Panc1 (cell line): ENCODE measurements at places on chromosomes 4 and X.

- no peak for DNase-seq
- H3K27me3 ChIP-seq: no peaks in the 10 kb centered on the region
- no peaks in the 10 kb centered on the region for H3K36me3 ChIP-seq
- H3K27ac ChIP-seq: no peak within 1 kb of the TSS
Measured at GRCh38 chr4:48268956-48269860, at the start of gene TEC. Gene TEC (minus strand): TSS chr4:48269838. CDS start chr4:48228614, 41,224 bp downstream.

DNA sequence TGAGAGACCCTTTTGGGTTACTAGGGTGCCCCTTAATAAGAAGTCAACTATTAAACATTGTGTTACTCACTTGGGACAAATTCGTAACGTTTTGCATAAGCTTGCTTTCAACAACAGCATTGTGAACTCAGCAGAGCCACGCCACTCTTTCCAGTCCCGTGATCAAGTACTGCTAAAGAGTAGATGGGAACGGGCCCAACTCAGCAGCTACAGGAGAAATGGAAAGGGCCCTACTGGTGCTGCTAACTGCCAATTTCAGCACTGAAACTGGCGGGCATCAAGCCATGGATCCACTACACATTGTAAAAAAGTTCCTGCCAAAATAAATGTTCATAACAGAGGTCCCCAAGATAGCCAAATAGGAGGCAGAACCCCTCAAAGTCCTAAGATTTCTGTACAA lies 19.0 kb upstream of the DHX15 start:
- H3K4me3 ChIP-seq: no peak overlapping the region
- no peak overlapping the region for H3K27ac ChIP-seq
- no peaks in the 10 kb centered on the region for H3K4me1 ChIP-seq
- H3K36me3 ChIP-seq: no peaks in the 10 kb centered on the region
- no peaks in the 10 kb centered on the region for H3K27me3 ChIP-seq

DNA sequence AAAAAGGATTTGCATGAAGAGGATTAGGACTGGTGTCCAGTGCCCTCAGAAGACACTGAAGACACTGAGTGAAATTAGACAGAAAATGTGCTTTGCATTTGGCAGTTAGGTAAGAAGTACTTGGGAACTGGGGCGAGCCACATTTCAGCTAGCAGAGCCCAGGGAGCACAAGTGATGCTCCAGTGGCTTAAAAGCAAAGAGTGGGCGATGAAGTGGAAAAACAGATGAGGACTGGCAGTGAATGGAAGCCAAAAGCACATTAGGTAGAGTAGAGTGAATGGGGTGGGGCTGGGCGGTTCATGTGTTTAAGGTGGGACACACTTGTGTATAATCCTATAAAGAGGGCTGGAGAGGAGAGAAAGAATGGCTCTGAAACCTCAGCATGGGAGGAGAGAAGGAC lies 18.4 kb downstream of the DCLK2 start:
- H3K27ac ChIP-seq: no peak overlapping the region
- H3K4me1 ChIP-seq: no peaks in the 10 kb centered on the region; the same call in 1 of the 2 replicates
- no peaks in the 10 kb centered on the region for H3K27me3 ChIP-seq
- H3K4me3 ChIP-seq: no peak overlapping the region
- H3K36me3 ChIP-seq: no peaks in the 10 kb centered on the region; the same call in 1 of the 2 replicates
- no peak for DNase-seq

DNA sequence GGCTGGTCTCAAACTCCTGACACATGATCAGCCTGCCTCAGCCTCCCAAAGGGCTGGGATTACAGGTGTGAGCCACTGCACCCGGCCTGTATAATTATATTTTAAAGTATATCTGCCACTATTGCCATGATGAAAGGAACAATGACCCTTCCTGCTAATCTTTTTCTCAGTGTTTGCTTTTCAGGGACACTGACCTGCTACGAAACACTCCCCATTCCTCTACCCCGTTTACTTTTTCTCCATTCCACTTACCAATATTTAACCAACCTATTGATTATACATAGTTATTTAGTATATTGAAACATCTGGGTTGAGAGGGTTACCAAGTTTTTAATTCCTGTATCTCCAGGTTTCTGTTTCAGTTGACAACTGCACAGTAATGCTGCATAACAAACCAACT lies 331.9 kb upstream of the NDST3 start:
- H3K4me3 ChIP-seq: no peak overlapping the region
- no peaks in the 10 kb centered on the region for H3K36me3 ChIP-seq
- H3K27ac ChIP-seq: no peak overlapping the region
- no peaks in the 10 kb centered on the region for H3K27me3 ChIP-seq

- H3K4me1 ChIP-seq: no peaks in the 10 kb centered on the region
- no peaks in the 10 kb centered on the region for H3K27me3 ChIP-seq
- H3K4me3 ChIP-seq: no peak overlapping the region
Measured at GRCh38 chrX:133668225-133668931, 253.1 kb upstream of the GPC4 start.

DNA sequence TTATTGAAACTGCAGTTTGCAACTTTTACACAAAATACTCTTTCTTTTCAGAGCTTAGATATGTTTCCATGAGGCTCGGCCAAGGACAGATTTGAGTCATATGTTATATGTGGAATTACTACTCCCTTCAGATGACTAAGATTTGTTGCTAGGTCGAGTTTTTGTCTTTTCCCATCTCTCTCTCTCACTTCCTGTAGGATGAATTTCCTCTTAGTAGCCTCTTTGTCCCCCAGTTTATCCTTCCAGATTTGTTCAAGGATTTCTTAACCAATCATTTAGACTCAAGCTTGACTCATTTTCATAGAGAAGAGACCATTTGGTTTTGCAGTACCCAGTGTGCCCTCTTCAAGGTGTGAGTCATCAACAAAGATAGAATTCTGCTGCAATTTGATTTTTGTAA lies 209.2 kb downstream of the GLUD2 start:
- no peak for DNase-seq
- no peak overlapping the region for H3K27ac ChIP-seq
- no peaks in the 10 kb centered on the region for H3K4me1 ChIP-seq
- no peaks in the 10 kb centered on the region for H3K36me3 ChIP-seq

GRCh38 chr4:109266891-109267290 lies 35.6 kb downstream of the COL25A1 start:
- no peaks in the 10 kb centered on the region for H3K4me1 ChIP-seq
- H3K27ac ChIP-seq: no peak overlapping the region
- DNase-seq: no peak
- no peaks in the 10 kb centered on the region for H3K27me3 ChIP-seq
- H3K4me3 ChIP-seq: no peak overlapping the region
- no peaks in the 10 kb centered on the region for H3K36me3 ChIP-seq

- H3K4me1 ChIP-seq: no peaks in the 10 kb centered on the region
- no peaks in the 10 kb centered on the region for H3K27me3 ChIP-seq
- H3K36me3 ChIP-seq: no peaks in the 10 kb centered on the region
- no peak overlapping the region for H3K27ac ChIP-seq
- DNase-seq: no peak
Measured at GRCh38 chrX:62839596-62839995, 511.5 kb downstream of the SPIN4 start.

GRCh38 chr4:166838975-166839614 lies 395.2 kb downstream of the SPOCK3 start:
- DNase-seq: no peak
- H3K4me3 ChIP-seq: no peak overlapping the region
- H3K36me3 ChIP-seq: no peaks in the 10 kb centered on the region
- no peaks in the 10 kb centered on the region for H3K4me1 ChIP-seq
- H3K27me3 ChIP-seq: no peaks in the 10 kb centered on the region

DNA sequence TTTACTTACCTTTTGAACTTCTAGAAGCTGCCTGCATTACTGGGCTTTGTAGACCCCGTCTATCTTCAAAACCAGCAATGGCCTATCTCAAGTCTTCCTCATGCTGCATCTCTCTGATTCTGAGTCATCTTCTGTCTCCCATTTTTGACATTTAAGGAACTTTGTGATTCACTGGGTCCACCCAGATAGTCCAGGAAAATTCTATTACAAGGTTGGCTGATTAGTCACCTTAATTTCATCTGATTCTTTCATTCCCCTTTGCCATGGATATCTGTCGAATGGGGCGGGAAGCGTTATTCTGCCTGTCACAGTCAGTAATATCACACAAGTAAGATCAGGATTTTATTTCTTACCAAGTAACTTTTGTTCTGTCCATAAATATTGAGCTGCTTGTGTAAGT lies 618.0 kb downstream of the CCSER1 start:
- H3K4me1 ChIP-seq: no peaks in the 10 kb centered on the region
- no peak for DNase-seq
- no peaks in the 10 kb centered on the region for H3K27me3 ChIP-seq
- H3K4me3 ChIP-seq: no peak overlapping the region

DNA sequence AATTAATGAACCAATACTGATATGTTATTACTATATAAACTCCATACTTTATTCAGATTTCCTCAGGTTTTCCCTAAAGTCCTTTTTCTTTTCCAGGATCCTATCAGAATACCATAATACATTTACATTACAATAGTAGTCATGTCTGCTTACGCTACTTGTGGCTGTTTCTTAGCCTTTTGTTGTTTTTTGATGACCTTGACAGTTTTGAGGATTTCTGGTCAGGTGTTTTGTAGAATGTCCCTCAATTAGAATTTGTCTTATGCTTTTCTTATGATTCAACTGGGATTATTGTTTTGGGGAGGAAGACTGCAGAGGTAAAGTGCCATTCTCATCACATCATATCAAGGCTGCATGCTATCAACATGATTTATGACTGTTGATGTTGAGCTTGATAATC lies 9.1 kb downstream of the SOX3 start:
- no peaks in the 10 kb centered on the region for H3K36me3 ChIP-seq
- no peak overlapping the region for H3K27ac ChIP-seq
- no peak for DNase-seq
- H3K4me3 ChIP-seq: no peak overlapping the region
- H3K27me3 ChIP-seq: no peaks in the 10 kb centered on the region

DNA sequence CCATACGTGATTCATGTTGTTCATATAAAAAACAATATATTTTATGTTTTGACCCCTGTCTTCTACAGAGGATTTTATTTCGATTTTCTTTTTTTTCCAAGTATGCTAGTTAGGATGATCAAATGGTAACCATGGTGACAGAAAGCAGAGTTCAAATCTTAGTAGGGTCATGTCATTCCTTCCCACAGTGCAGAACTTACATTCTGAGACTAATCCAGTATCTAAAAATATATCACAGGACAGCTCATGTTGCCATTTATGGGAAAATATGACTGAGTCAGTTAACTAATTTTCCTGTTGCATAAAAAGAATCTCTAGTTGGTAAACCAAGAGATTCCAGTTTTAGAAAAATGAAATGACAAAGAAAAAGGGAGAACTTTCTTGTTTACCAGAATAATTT lies 209.5 kb downstream of the PARM1 start:
- H3K4me3 ChIP-seq: no peak overlapping the region
- no peak overlapping the region for H3K27ac ChIP-seq
- no peak for DNase-seq
- no peaks in the 10 kb centered on the region for H3K36me3 ChIP-seq

GRCh38 chrX:52811065-52811625 lies at the start of gene XAGE5:
Gene XAGE5 (plus strand): TSS chrX:52811287. CDS start chrX:52812567, 1,280 bp downstream.
- no peaks in the 10 kb centered on the region for H3K4me1 ChIP-seq
- no peaks in the 10 kb centered on the region for H3K36me3 ChIP-seq
- no peaks in the 10 kb centered on the region for H3K27me3 ChIP-seq
- H3K27ac ChIP-seq: no peak within 1 kb of the TSS
- no peak for DNase-seq

DNA sequence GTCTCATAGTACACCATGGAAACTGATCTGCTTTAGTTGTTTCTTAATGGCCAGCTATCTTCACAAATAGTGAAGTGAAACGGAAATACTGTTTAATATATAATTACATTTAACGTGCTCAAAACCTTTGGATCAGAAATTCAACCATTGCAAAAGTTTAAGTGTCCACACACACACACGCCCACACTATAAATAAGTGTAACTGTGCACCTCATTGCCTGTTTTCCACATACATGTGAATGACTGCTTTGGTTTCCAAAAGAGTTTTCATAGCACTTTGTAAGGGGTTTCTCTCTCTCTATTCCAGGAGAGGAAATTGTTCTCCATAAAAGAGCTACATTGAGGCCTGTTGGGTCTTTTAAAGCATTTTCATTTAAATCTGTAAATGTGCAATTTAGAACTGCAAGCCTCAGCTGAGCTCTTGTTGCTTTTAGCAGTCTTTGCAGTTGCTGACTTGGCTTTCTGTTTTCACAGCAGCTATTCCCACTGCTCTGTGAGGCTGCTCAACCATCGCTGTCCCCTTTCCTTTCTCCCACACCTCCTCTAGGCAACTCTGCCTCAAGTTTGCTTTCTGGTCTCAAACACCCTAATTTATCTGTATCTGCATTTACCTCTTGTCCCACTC lies 94.5 kb downstream of the RAPGEF2 start:
- no peak for DNase-seq
- H3K4me1 ChIP-seq: no peaks in the 10 kb centered on the region
- no peaks in the 10 kb centered on the region for H3K27me3 ChIP-seq
- no peaks in the 10 kb centered on the region for H3K36me3 ChIP-seq
- H3K4me3 ChIP-seq: no peak overlapping the region
